ENCODE measurements at places on chromosomes 5 and 9.

- DNase-seq, result no peak
These were observed 20.4 kb upstream of the NFIL3 start for GRCh38 chr9:91443994-91444392.

DNA sequence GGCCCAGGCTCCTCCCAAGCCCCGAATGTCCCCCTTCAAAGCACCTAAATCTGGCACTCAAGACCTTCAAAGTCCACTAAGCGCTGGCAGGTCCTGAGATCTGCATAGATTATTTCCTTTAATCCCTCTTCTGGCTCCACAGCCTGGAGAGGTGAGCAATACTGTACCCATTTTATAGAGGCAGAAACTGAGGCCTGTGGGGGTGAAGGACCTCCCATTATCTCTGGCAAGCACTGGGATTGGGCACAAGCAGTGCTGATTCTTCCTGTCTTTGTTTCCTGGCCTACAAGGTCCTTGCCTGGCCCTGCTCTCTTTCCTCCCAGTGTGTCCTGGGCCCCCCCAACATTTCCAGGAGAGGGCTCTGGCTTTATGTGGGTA, 252.3 kb downstream of the PBX3 start:
- DNase-seq, result no peak

- no peak for DNase-seq
These were observed 35.0 kb upstream of the ARAP3 start for GRCh38 chr5:141717043-141717442.

DNA sequence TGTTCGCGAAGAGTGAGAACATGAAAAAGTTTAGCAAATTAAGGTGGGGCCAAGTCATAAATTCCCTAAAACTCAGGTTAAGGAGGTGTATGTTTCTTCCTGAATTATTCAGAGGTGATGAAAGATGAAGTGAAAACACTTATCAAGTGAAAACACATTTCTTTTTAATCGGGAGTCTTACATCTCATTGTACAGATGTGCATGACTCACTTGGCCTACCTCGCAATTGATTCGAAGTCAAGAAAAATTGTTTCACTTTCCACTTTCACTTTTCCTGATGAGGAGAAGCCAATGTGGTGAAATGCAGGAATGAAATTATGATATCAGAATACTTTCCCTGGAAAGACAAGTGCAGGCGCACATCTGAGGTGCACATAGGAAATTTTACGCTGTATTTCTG, 78.7 kb downstream of the SLC25A46 start:
- DNase-seq, result no peak

DNA sequence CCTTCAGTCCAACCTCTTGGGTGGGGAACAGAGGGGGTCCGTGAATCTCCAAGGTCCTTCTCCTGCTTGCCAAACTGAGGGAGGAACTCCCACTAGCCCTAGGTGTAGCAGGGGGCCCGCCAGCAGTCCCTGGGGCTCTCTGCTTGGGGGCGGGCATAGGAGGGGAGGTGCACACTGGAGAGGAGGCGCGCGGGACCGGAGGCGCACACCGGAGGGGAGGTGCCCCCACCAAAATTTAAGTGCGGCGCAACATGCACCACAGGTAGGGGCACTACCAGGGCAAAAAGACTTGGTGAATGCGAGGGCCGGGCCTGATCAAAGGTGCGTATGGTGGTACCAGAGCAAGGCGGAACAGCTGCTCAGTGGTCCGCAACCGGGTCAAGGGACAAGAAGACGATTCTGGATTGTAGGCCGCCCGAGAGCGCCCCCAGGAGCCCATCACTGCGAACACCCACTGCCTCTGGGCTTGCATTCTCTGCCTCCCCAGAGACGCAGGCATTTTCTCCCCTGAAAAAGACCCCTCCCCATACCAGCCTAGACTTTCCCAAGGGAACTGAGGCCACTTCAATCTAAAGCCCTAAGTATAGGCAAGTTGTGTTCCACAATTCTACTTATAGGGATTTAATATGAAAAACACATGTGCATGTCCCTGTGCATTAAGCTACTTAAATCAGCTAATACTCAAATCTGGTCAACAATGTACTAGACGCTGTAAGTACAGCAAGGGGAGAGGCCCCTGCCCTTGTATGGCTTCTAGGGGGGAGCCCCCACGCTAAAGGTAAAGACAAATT, 50.6 kb downstream of the TGFBI start:
- DNase-seq, result no peak

DNA sequence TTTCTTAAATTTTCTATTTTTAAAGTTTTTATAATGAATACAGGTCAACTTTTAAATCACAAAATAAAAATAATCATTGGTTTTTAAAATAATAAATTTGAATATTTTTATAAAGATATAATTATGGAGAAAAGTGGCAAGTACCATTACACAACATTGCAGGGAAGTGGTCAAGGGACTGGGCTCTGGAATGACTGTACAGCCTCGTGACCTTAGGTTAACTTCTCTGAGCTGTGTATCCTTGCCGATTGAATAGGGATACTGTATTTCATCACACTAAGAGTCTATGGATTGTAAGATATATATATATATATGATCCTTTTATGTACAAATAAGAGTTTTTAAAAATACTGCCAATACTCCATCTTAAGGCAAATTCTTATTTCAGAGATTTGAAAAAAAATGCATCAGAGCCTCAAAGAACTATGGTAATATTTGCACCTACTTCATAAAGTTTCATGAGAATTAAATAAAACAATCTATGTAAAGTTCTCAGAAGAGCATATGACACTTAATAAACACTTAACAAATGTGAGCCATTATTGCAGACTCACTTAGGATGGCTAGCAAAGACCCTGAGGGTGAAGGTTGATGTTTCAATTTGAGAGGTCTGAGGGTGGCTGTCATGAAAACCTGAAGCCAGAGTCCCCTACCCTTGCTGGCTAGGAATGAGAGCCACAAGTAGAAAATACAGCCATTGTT, 136.5 kb downstream of the CCDC192 start:
- no peak for DNase-seq

All from NCI-H460 (cell line).